H7 (cell line): ENCODE measurements at places on chromosomes 2 and 18.
A peak's percentile ranks its signal among the peaks of the same experiment; 100 is the strongest.

- DNase-seq: peak; percentile 92
Observed at GRCh38 chr18:49021433-49022129, 70.8 kb upstream of the SMAD7 start.

GRCh38 chr2:232162187-232162586 lies 200.7 kb downstream of the DIS3L2 start:
- DNase-seq: no peak

GRCh38 chr2:63818271-63818670 lies 23.4 kb upstream of the UGP2 start:
- DNase-seq: no peak

- peak; percentile 78 for DNase-seq
Observed at GRCh38 chr2:69306393-69306821, 80.6 kb downstream of the GFPT1 start.

DNA sequence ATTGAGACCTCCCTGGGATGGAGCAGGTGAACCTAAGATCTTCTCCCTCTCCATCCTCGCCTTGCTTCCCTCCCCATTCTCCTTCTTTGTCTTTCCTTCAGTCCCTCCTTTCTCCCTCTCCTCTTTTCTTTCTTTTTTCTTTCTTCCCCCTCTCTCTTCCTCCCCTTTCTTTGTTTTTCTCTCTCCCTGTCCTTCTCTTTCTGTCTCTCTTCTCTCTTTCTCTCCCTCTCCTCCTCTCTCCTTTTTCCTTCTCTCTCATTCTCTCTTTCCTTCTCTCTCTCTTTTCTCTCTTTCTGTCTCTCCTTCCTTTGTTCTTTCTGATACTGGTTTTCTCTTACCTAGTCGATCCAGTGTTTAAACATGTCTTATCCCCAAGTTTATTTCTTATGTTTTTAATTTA lies 10.7 kb downstream of the MREG start:
- no peak for DNase-seq

DNA sequence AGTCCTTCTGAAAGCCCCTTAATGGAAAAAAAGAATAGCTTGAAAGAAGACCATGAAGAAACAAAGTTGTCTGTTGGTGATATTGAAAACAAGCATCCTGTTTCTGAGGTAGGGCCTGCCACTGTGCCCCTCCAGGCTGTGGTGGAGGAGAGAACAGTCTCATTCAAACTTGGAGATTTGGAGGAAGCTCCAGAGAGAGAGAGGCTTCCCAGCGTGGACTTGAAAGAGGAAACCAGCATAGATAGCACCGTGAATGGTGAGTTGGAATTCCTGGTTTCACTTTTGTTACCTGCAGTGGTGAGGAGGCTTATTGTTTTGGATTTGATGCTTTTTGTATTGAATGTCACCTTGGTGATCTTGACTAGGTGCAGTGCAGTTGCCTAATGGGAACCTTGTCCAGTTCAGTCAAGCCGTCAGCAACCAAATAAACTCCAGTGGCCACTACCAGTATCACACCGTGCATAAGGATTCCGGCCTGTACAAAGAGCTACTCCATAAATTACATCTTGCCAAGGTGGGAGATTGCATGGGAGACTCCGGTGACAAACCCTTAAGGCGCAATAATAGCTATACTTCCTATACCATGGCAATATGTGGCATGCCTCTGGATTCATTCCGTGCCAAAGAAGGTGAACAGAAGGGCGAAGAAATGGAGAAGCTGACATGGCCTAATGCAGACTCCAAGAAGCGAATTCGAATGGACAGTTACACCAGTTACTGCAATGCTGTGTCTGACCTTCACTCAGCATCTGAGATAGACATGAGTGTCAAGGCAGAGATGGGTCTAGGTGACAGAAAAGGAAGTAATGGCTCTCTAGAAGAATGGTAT lies 13.3 kb downstream of the SLC20A1 start:
- DNase-seq: no peak

DNA sequence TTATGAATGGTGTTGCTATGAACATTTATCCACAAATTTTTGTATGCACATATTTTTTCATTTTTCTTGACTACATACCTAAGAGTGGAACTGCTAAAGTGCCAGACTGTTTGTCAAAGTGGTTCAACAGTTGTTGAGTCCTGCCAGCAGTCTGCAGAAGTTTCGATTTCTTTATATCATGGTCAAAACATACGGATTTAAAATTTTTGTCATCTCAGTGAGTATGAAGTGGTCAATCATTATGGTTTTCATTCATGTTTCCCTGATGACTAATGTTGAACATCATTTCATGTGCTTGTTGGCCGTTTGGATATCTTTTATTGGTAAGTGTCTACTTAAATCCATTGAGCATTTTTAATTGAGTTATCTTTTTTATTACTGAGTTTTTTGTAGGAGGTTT lies 39.2 kb downstream of the CCDC138 start:
- DNase-seq: no peak

DNA sequence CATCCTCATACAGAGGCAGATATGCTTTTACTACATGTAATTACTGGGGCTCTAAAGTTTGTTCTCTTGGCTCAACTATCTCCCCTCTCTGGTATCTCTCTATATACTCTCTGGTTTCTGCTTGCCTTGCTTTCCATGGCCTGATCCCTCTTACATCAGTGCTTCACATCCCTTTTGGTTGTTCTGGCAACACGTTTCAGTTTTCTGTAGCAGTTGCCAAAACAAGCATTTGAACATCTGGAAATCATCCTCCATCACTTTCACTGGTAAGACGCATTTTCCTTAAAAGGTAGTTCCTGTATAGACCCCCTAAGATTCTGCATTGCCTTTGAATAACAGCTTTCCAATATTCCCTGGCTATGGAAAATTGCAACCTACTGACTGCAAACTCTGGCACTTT lies 25.9 kb downstream of the COL5A2 start:
- DNase-seq: no peak

DNA sequence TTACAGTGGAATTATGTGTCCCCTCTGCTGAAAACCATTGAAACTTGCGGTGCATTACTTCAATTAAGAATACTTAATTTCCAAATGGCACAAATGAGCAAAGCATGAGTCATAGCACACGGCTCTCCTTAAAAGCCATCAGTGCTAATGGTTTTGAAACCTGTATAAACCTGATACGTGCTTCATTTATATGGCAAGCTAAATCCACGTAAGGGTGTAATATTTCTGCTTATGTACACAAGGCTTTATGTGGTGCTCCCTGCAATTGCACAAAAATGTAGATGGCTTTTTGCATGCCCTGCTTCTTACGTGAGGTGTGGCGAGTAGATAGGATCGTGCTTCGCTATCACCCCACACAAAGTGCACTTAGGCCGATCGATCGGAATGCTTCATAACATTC lies 840.9 kb downstream of the GALR1 start:
- DNase-seq: no peak

DNA sequence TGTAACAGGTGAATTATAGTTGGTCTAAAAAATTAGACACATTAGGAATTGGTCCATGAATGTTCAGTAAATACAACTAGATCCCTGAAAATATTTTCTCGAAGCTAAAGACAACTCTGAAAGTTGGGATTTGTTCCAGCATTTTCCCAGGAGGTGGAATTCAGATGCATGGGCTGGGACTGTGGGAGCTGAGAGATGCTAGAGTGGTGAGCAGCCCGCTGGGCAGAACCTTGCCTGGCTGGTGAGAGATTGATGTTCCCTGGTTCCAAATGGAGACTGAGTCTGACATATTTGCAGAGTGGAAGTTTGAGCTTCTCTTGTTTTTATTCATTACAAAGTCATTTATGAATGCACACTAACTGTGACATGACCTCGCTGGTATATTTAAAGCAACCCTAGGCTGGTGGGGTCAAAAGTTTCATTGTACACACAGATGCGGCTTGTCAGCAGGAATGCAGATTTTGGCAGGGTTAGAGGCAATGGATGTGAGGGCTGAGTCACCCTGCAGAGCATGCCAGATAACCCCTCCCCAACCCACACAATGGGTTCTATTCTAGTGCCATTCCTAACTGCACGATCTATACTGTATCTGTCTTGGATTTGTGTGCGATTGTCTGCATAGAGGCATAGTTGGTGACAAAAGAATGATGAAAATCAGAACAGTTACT lies 23.5 kb upstream of the TMEM178A start:
- DNase-seq: no peak

GRCh38 chr2:66601624-66602023 lies 166.7 kb downstream of the MEIS1 start:
- DNase-seq: no peak

- no peak for DNase-seq
Observed at GRCh38 chr2:241612156-241613016, 24.6 kb downstream of the THAP4 start.

- DNase-seq: no peak
Observed at GRCh38 chr18:56723706-56724105, 72.5 kb downstream of the WDR7 start.

DNA sequence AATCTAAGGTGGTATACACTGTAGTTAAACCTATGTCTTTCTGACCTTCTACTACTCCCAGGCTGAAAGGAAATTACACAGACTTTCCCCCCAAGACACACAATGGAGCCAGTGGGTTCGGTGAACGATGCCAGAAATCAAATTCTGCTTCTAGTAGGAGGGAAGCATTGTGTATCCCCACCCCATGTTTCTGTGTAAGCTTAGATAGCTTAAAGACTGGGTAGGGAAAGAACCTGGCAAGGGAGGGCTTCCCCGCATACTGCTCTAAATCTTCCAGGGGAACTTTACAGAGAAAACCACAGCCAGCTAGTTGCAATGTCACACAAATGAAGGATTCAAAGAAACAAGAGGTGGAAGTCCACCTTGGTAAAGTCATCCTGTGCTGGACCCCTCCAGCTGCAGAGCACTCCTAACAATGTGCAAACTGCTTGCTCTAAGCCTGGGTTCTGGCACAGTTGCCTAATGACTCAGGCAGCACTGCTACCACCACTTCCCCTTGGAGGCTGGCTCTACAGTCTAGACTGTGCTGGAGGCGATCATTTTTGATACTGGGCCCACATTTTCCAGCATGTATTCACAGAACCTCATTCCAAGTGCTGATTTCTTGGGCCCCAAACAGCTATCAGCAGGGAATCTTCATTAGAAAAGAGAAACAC lies 47.5 kb downstream of the TRIB2 start:
- DNase-seq: no peak

DNA sequence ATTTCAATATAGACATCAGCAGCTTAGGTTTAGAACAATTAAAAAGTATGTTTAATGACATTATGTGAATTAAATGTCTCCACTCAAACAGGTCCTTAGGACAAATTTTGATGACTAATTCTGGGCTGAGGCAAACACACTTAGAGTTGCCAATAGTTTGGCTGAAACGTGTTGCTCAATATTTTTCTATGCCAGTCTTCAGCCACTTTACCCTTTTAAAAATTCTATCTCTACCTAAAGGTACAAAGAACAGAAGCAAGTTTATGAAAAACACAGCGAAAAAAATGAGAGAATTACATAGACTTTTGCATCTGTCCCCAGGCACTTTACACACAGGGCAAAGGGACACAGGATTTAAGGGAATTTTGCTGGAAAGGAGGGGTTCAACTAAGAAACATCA lies 4.5 kb downstream of the IDH1 start:
- DNase-seq: no peak

- no peak for DNase-seq
Observed at GRCh38 chr2:169116327-169116726, 47.0 kb downstream of the DHRS9 start.

DNA sequence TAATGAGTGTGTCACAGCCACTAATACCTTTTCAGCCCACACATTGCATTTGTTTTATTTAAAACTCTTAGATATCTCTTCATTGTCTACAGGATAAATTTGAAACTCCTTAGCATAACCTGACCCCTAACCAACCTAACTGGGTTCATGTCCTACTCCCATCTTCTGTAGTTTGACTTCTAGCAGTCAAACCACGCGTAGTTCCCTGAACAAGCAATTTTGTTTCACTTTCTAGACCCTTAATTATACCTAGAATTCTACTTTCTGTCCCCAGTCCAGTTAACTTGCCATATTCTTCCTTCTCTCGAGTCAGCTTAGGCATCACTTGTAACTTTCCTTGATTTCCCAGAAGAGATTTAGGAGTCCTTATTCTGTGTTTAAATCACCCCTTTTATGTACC lies 55.1 kb downstream of the RBBP8 start:
- DNase-seq: no peak

GRCh38 chr2:3377279-3377611 lies 373 bp downstream of the EIPR1 start:
- no peak for DNase-seq

GRCh38 chr2:160790738-160791137 lies 297.1 kb upstream of the RBMS1 start:
- no peak for DNase-seq

DNA sequence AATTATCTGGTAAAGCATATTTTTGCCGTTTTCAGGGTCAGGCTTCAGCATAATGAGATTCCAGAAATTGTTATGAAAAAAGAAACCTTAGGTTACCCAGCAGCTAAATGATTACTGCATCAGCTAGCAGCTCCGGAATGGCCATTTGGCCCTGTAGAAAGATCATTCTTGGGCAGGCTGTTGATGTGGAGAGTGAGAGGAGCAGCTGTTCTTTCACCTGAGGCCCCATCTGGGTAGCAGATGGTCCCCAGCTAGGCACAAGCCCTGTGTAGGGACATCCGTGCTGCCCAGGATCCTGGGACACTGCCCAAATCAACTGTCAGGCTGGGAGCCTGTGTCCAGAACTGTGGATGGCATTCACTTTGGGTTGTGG lies 61.8 kb downstream of the NEDD4L start:
- DNase-seq: no peak

DNA sequence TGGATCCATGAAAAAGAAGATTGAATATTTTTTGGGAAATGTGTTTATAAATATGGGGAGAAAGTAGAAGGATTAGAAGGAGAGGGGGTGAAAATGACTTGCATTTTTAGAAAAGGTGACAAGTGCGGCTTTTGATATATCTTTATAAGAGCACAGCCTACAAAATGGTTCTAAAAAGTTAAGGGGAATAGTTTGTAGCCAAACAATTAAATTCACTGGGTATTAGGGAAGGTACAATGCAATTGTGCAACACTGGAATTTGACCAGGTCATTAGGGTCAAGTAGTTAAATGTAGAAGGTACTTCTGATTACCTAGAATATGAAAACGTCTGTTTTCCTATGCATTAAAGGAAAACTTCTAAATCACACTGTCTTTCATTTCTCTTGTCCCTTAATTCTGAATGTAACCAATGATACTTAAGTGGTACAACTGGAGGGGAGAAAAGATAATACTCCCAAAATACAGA lies 44.5 kb upstream of the SERTAD2 start:
- no peak for DNase-seq

DNA sequence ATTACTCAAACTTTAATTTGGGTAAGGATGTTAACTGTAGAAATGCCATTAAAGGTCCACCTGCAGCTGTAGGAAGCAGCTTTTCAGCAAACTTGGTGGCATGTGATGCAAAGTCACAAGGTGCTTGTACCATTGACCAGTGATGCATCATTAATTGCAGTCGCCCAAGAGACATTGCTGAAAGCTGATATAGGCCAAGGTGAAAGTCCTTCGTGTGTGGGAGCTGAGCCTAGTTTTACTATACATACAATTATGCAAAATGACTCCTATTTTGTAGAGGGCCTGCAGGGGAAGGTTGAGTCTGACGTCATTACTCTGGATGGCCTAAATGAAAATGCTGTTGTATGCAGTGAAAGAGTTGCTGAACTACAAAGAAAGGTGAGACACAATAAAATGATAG lies 40.5 kb downstream of the ALMS1 start:
- no peak for DNase-seq
